Naive thymus-derived CD4-positive, alpha-beta T cell (primary cell): ENCODE measurements at places on chromosomes 1 and 21. TPM values are rescaled to one million over a fixed set of nuclear protein-coding genes. Genes with fewer than 3 reads are reported as not detected.

GRCh38 chr1:96723377-96723776 is 1.8 kb downstream of the PTBP2 start:
- DNase-seq = no peak

DNA sequence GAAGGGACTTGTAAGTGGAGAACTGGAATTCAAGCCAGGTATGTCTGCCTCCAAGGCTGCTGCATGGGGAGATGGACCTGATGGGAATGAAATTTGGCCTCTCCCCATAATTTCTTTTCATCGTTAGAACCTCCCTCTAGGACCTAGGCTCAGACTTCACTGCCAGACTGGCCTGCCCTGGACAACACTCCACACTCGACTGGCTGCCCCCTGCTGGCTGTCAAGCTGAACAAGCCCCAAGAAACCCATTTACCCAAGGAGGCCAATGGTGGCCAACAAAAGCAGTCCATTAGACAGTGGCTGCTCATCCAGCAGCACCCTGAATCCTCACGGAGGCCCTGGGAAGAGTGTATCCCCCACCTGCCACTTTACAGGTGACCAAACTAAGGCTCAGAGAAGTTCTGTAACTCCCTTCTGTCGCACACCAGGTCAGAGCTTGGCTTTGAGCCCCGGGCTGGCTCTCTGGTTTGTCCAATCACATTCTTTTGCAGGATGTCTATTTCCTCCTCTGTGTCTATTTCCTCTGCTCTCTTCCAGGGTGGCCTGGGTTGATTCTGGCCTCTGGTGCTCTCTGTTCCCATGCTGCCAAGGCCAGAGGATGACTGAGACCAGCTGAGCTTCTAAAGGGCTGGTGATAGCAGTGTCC is 3.8 kb downstream of the RNF186 start:
- peak; percentile 36 for DNase-seq

Gene KRTAP13-2
- polyA plus RNA-seq = not detected

GRCh38 chr1:99590578-99591209 is 55.2 kb upstream of the PALMD start:
- no peak for DNase-seq

DNA sequence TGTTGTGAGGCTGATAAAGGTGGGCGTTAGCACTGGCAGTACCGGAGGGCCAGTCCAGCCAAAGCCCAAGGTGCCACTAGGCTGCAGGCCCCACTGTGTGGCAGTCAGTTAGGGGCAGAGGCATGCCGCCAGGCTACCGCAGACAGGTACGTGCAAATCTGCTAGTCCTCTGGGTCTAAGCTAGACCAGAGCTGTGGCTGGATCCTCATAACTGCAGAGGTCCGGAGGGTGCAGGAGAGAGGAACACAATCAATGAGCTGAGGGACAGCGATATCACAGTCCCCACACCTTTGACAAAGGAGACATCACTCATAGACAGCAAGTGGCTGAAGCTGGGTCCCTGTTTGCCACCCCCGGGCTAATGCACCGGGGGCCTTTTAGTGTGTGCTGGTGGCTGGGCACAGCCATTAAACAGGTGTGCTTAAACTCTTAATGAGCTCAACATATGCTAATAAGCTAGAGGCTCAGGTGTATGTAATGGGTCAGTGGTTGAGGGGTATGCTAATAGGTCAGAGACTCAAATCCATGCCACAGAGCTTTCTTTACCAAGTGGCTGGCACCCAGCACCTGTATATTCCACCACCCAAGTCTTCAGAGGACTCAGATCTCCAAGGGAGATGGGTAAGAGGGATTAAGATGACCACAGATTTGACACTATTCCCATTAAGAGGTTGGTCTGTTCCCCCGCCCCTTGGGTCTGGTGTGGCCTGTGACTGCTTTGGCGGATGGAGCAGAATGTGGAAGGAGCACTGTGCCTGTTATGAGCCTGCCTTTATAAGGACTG is 82.0 kb downstream of the GLIS1 start:
- DNase-seq = no peak

Gene CD1D
- 0.09 TPM for polyA plus RNA-seq

Gene PADI4
- 2.4 TPM for polyA plus RNA-seq

- DNase-seq = no peak
Measured at GRCh38 chr1:1210726-1211540, 3.0 kb downstream of the TNFRSF4 start.

Gene GNG12
- polyA plus RNA-seq = not detected

Gene DISC1
- 9.0 TPM for polyA plus RNA-seq

- no peak for DNase-seq
Measured at GRCh38 chr1:168427051-168427450, 116.7 kb downstream of the XCL2 start.

DNA sequence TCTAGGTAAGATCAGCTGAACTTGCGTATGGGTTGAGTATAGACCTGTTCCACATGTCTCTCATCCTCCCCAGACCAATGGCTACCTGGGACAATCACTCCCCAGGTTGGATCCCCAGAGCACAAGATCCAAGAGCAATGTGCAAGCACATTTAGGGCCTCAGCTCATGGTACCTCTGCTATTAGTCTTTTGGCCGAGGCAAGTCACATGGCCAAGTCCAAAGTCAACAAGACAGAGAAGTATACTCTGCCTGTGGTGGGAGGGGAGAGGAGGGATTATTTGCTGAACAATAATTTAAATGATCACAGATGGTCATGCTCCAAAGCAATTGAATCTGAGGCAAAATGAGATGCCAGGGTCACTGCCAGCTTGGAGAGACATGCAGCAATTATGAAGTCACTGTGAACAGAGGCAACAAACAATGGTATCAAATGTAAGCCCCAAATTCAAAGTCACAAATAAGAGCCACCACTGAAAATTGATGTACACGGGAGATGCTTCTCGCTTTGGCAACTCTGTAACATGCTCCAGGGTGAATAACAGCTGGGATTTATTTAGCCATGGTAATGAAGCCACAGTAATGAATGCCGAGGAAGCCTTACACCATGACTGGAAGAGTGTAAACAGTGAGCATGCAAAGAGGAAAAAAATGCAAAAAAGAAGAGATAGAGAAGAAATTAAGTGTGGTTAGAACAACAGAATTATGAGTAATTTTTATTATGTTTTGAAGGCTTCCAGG is 149.1 kb downstream of the ZNF281 start:
- no peak for DNase-seq

GRCh38 chr1:71582673-71583072 is 501.8 kb upstream of the ZRANB2 start:
- DNase-seq = no peak

DNA sequence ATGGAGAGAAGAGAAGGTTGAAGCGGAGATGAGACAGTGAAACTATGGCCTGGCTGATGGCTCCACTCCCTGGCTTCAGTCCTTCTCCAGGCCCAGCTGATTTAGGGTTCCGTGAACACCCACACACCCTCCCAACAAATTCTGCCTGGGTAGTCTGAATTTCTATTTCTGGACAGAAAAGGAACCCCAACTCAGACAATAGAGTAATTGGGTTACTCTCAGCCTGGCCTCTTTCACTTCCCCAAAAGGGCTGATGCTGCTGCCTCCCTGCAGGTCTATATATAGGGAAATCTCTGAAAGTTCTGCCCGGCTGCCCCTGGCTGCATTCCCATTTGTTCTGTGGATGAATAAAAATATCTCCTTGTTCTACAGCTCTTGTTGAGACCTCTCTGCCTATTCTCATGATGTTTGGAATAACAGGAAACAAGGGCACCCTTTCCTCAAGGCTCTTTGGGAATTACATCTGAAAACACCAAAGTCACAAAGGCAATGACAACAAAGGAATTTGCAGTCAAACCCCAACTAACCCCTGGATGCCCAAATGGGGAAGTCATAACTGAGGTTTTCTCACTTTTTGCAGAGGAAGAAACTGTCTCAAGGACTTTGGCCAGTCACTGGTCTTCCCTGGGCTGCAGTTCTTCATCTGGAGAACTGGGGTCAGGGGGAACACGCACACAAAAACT is 11.4 kb upstream of the ZSCAN20 start:
- no peak for DNase-seq

Gene ANGPTL3
- polyA plus RNA-seq = not detected

GRCh38 chr1:4871373-4871772 is 217.0 kb downstream of the AJAP1 start:
- DNase-seq = no peak

DNA sequence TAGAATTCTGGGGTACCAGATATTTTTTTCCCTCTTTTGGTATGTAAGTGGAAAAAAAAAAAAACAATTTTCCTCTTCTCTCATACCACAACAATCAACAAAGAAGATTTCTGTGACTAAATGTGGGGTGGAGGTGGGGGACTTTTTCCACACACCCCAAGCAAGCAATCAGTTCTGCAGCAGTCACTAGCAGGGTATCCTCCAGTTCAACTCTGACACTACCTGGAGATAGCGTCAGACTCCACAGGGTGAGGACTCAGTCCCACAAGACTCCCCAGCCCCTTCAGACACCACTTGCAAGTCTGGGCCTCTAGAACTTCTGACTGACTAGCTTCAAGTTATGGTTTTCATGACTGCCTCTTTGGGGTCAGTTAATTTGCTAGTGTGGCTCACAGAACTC is 6.2 kb downstream of the DHX9 start:
- DNase-seq = no peak

Gene ARHGAP30
- polyA plus RNA-seq = 258 TPM

GRCh38 chr1:214429951-214430770 is 121.2 kb downstream of the PTPN14 start:
- no peak for DNase-seq
